Foreskin fibroblast (primary cell): ENCODE measurements at places on chromosomes 5 and 9.

DNA sequence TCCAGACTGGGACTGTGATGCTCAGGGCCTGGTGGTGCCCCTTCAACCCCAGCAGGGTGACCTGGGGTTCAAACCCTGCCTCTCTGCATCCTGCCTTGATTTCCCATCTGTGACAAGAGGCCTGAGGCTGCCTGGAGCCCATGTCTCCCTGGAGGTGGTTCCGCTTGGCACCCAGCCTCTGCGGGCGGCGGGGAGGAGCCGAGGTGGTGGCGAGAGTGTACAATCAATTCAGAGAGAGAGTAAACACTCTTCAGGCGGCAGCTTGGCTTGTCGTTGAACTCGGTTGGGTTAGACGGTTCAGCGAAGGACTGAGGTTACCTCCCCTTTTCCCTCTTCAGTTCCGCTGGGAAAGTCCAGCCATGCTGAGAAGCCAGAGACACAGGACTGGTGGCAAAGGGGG is 39.3 kb downstream of the NTNG2 start:
- DNase-seq = no peak

DNA sequence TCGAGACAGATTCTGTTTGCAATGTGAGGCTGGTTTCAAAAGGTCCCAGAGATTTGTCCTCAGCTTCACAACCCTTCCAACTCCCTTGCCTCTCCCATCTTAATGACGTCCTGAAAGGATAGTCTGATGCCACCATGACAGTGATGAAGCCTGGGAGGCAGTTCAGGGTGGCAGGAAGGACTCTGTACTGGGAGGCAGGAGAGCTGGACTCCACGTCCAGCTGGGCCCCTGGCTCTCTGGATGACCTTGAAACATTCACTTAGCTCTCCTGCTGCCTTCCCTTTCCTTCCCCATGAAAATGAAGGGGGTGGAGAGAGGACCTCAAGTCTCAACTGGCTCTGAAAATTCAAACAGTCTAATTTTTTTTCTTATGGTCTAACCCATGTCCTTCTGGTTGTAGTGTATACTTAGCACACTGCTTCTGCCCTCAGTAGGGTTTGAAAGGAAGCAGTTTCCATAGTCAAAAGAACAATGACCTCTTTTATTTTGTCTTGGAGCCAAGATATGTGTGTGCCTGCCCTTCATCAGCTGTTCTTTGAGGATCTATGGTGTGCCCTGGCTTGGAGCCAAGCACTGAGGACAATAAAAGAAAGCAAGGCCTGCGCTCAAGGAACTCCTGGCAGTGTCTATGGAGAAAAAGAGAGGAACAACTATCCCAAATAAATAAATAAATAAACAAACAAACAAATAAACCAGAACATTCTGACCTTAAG is 188.3 kb downstream of the GRIA1 start:
- no peak for DNase-seq

DNA sequence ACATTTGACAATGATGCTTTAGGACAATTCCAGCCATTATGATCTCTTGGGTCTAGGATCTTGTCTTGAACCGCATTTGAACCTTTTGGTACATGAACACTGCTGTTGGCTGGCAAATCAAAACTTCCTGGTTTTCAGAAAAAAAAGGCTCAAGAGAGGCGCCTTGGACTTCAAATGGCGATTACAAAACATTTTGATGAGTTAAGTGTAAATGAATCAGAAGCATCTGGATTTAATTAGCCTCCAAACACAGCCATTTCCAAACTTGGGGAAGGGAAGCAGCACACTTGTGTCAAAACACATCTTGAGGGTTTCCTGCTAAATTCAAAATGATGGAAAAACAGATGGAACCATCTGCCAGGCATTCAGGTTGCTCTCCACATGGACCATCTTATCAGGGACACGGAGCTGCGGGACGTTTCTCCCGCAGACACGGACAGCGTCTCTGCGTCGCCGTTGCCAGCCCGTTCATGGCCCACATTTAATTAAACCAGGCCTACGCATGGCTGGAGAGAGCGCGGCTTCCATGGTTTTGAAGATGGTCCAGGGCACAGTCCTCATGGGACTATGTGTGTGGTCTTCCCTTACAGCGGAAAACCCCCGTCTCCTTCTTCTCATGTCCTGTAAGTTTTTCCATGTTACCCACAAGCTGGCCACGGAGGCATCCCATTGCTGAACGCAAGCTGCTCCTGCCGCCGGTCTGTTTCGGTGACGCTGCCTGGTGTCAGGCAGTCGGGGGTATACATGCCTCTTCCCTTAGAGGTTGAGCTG is 55.8 kb upstream of the PTCH1 start:
- DNase-seq = peak; percentile 59

GRCh38 chr9:72935595-72935994 is 17.3 kb downstream of the ALDH1A1 start:
- DNase-seq = no peak

- DNase-seq = no peak
Measured at GRCh38 chr5:19615071-19615470, 372.9 kb downstream of the CDH18 start.

GRCh38 chr9:116147821-116148220 is 5.8 kb upstream of the PAPPA start:
- no peak for DNase-seq

DNA sequence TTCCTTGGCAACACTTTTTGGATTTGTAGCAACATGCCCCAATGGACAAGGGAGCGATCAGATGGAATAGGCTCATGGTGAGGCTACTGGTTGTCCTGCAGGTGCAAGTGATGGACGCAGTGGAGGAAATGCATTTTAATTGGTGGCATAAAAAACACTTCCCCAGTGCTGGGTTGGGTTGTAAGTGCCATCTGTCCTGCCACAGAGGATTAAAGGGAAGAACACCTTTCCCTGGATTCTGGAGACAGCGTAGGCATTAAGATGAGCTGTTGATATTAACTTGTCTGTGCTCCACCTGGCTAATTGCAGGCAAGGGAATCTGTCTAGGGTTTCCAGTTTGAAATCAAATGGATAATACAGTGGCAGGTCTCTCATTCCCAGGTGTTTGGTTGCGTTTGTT is 173.4 kb downstream of the ZNF462 start:
- DNase-seq = no peak

- no peak for DNase-seq
Measured at GRCh38 chr9:14351221-14351836, 37.4 kb upstream of the NFIB start.

GRCh38 chr5:103463261-103463660 is 99.3 kb downstream of the NUDT12 start:
- DNase-seq = no peak

GRCh38 chr5:55993013-55993412 is 1.8 kb downstream of the IL6ST start:
- DNase-seq = no peak

DNA sequence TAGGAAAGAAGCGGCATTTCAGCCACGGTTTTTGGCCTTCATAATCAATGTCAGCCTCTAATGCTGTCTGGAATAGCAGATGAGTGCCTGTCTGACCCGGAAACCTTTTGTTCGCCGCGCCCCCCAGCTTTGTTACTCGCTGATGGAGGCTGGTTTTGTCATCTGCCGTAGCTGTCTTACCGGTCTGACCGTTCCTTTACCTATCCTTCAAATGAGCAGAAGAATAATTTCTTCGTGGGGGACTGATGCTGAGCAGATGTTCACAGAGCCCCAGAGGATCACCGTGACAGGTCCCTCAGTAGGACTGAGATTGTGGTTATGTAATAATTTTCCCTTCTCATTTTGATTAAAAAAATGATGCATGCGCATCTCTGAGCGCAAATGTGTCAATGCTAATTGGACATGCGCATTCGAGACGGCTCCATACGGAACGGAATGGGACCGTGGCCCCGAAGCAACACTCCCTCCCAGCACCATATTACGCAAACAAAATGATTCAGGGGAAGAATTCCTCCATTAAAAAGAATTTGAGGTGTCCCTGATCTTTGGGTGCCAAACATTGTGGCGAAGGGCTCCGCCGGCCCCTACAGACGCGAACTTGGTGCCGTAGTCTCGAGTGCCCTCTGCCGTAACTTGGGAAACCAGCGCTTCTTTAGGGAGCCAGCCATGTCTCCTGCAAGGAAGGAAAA is 27.6 kb downstream of the TLX3 start:
- DNase-seq = peak; percentile 82

DNA sequence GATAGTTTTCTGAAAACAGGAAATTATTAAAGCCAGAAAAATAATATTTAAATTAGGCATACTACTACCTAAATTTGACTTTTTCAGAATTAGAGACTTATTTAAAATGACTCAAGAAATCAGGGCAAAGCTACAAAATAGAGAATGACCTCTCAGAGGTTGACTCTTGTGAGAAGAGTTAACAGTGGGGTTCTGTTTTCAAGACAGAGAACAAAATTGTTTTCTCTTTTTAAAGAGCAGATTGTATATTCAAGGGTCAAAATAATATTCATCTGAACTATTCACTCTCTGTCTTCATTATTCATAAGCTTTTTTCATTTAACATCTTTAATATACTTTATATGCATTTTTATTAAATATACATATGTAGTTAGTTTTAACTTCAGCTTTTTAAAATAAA is 21.9 kb upstream of the AUH start:
- no peak for DNase-seq

DNA sequence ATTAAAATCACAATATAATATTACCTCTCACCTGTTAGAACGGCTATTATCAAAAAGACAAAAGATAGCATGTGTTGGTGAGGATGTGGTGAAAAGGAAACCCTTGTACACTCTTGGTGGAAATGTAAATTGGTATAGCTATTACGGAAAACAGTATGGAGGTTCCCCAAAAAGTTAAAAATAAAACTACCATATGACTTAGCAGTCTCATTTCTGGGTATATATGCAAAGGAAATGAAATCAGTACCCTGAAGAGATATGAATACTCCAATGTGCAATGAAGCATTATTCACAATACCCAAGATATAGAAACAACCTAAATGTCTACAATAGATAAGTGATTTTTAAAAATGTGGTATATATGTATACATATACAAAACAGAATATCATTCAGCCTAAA is 199.9 kb downstream of the SNX18 start:
- no peak for DNase-seq

GRCh38 chr5:15501091-15501791 is 1.3 kb downstream of the FBXL7 start:
- peak; percentile 83 for DNase-seq

GRCh38 chr9:128902351-128903078 is 18.3 kb upstream of the PHYHD1 start:
- DNase-seq = no peak

GRCh38 chr5:68419637-68420452 is 204.3 kb downstream of the PIK3R1 start:
- peak; percentile 91 for DNase-seq

DNA sequence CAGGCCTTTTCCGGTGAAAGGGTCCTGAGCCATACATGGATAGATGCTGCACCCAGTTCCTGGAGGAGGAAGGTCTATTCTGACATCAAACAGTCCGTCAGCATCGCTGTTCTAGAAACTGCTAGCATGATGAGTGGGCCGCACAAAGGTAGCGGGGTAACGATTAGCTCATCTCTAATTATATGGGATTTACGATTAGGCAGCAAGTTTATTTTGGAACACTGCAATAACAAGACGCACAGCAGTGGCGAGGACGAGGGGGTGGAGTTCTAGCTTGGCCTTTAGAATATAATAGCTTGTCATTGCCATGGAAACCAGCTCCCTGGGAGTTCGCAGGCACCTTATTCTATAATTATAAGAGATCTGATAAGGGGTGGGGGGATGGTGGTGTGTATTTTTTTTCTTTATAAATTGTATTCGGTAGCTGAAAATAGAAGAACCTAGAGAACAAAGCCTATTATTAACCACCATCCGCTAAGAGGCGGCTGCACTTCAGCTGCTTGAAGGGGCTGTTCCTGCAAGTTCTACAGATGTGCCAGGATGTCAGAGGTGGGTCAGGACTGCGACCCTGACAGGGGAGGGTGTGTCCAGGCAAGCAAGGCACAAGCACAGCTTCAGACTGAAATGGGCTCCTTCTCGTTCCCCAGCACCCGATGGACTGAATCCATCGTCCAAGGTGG is 311.0 kb downstream of the AGTPBP1 start:
- DNase-seq = no peak

GRCh38 chr5:88824141-88824540 is 58.8 kb downstream of the MEF2C start:
- DNase-seq = no peak

DNA sequence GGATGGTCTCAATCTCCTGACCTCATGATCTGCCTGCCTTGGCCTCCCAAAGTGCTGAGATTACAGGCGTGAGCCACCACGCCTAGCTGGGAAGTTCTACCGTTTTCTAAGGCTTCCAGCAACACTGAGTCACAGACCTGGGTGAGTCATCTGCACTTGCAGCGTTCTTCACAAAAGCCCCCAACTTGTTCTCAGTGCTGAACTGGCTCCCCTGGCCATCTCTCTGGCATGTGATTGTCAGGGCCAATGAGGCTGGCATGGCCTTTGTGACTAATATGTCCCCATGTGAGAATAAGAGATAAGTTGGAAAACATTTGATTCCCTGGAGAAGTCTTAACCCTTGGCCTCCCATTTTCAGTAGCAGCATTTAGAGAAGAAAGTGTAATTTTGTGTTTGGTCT is 124.4 kb downstream of the WDR41 start:
- no peak for DNase-seq

- peak; percentile 90 for DNase-seq
Measured at GRCh38 chr5:36357391-36357975, 55.8 kb upstream of the RANBP3L start.

DNA sequence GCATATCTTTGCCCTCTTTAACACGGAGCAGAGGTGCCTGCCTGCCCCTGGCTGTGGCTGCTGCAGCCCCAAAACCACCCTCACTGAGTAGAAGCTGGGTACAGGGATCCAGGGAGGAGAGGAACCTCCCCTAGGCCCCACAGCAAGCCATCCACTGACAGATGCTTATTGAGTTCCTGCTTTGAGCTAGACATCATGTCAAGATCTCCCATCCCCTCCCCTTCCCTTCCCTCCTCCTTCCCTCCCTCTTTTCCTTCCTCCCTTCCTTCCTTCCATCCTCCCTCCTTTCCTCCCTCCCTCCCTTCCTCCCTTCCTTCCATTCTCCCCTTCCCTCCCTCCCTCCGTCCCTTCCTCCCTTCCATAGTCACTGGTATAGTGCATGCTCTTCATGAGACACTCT is 29.3 kb downstream of the GOLGA2 start:
- no peak for DNase-seq

- no peak for DNase-seq
Measured at GRCh38 chr9:83623679-83624076, 735 bp downstream of the IDNK start.

- DNase-seq = no peak
Measured at GRCh38 chr5:179873588-179874110, 15.0 kb upstream of the MRNIP start.

DNA sequence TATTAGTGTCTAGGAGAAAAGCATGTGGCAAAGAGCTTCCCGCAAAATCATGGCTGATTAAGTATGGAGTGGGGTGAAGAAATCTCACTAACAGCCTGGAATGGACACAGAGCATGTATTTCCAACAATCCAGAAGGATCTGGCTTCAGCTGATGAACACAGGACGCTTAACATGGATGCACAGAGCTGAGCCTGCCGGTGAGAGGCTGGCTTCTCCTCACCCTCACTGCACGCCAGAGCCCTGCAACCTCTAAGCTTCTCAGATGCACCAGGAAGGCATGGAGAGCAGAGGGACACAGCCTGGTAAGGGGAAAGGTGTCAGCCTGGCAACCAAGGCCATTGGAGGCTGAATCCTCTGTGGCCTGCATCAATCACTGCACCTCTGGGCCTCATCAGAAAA is 298.5 kb downstream of the TRIM32 start:
- no peak for DNase-seq
